ENCODE measurements at places on chromosomes 7 and 10.

- DNase-seq, result no peak
These were observed 98.2 kb downstream of the RNF216 start for GRCh38 chr7:5683280-5683670.

DNA sequence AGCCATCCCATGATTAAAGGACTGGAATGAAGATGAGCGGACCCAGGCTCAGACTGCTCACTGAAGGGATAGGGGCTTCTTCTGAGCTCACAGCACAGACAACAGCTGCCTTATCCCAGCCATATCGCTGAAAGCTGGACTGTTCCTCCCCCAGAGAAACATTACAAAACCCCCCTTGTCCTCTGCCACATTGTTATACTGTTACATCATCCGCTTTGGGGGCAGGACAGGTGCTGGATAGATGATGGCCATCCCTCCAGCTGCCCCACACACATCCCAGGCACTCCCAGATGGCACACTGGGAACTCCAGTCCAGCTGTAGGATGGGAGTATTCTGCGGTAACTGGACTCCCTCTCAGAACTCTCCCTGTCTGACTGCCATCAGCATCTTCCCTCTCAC lies 58.7 kb upstream of the BTRC start:
- DNase-seq, result no peak

- no peak for DNase-seq
These were observed 14.5 kb downstream of the NOBOX start for GRCh38 chr7:144388950-144389349.

DNA sequence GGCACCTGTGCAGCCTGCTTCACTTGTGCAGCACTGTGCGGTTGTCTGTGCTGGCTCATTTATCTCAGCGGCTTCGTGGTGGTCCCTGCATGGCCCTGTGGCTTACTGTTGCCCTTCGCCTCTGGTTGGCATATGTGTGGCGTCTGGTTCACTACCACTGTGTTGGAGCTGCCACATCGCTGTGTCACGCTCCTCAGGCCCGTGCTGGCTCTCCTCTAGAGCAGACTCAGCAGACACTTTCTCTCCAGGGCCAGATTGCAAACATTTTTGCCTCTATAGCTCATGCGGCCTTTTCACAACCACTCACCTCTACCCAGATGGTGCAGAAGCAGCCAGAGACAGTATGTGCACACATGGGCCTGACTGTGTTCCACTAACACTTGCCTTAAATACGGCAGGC lies 37.9 kb downstream of the PPP2R2D start:
- DNase-seq, result no peak

- DNase-seq, result no peak
These were observed 62.4 kb downstream of the COPG2 start for GRCh38 chr7:130606161-130606560.

DNA sequence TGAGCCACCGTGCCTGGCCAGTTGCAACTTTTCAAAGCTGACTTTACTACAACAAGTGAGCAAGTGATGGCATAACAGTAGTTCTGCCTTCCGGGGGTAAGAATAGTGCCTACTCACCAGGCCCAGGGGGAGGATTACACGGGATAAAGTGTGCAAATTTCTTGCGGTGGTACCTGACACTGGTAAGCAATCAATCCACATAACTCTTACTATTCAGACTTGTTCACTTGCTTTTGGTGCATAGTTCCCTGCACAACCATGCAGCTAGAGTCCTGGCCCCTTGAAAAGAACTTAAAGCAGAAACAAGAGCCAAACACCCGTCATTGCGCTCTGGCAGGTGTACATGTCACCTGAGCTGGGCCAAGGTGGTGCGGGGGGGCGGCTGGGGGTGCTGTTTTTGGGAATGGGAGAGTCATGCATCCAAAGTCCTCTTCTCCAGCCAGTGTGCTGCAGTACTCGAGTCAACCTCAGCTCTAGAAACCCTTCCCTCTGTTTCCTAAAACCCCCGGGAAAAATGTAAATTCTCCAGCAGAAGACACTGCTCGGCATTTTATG lies 5.4 kb upstream of the COBL start:
- DNase-seq, result no peak

All from stimulated activated CD4-positive, alpha-beta T cell treated with anti-CD3 and anti-CD28 coated beads, Interleukin-4, amount 100 ng/mL, for 24 hours (primary cell).